ENCODE measurements at places on chromosomes 7 and 10.

DNA sequence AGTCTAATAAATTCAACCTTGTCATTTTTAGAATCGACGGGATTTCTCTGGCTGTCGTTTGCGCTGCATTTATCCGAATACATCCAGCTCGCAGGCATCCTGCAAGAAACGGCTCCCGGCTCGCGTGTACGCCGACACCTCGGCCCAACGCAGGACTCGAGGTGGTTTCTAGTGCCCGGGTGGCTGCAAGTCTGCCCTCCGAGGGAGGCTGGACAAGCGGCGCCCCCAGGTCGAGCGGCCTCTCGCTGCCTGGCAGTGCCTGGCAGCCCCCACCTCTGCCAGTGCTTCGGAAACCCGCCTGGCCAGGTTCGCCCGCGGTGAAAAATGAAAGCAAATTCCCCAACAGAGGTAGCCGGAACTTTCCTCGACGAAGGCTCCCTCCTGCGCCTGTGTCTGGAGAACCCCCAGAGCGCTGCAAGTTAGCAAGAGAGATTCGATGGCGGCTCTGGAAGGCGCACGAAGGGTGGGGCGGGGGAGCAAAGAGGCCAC, 5.7 kb upstream of the ZNF503 start:
- no peak for DNase-seq

GRCh38 chr10:49381111-49381900, 14.6 kb downstream of the DRGX start:
- no peak for DNase-seq

DNA sequence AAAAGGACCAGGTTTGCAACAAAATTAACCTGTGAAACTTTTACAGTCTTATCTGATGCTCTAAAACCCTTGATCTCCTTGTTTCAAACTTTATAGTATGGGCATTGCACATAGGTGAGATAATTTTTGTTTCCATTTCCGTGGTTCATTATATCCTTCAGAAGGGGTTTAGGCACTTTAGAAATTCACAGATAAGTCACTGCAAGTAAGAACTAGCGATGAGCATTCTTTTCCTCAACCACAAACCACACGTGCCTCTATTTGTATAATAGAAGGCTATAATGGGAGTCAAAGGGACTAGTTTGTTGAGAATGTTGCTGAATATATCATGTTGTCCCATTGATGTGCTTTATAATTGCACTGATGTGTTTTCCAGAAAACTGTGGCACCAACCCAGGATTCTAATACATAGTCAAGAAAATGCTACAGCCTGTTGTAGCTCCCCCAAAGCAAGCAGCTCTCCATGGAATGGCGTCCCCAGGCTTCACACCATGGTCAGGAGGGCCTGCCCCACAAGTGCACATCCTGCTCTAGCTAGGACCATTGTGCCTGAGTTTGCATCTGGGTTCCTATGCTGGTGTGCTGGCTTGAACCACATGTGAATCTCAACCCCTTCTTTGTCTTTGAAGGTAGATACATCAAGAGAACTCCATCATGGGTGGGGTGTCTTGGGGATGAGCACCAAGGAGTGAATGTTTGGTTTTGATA, 14.0 kb upstream of the ATXN7L1 start:
- DNase-seq: no peak

GRCh38 chr10:121526135-121526790, 72.0 kb downstream of the FGFR2 start:
- no peak for DNase-seq

All from NCI-H460 (cell line).